ENCODE measurements at places on chromosomes 3 and 15.

GRCh38 chr3:38580450-38581382 lies 68.8 kb downstream of the SCN5A start:
- DNase-seq = no peak

- no peak for DNase-seq
Measured at GRCh38 chr3:22383285-22383684, 632.3 kb upstream of the ZNF385D start.

GRCh38 chr3:56157693-56158362 lies 310.4 kb downstream of the ERC2 start:
- DNase-seq = no peak

GRCh38 chr3:30625541-30626438 lies 19.4 kb downstream of the TGFBR2 start:
- no peak for DNase-seq

GRCh38 chr3:171955598-171955997 lies 83.8 kb upstream of the FNDC3B start:
- DNase-seq = no peak
